Stimulated activated CD4-positive, alpha-beta T cell treated with anti-CD3 and anti-CD28 coated beads, TNF-alpha, amount 100 ng/mL, for 24 hours (primary cell): ENCODE measurements at places on chromosomes 4 and X.

DNA sequence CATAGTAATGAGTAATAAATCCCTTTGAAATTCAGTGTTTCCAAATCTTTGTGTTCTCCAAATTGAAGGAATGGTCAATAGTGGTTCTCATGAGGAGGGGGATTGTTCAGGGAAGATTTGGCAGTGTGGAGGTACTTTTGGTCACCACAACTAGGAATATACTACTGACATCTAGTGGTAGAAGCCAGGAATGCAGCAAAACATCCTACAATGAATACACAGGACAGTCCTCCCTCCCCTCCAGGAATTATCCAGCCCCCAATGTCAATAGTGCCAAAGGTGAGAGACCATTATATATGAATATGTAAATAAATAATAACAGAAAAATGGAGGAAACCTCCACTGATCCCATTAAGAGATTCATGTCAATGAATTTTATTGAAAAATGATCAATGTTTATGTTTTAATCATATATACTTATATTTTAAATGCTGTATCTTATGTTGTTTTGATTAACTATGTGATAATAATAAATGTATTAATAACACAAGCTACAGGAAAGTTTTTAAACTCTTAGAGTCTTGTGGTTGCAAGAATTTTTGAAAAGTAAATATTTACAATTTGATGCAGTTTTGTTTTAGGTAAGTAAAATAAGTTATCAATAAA lies 14.4 kb upstream of the FAM9A start:
- DNase-seq, result peak; percentile 4

- no peak for DNase-seq
Observed at GRCh38 chr4:77349796-77350195, 192.8 kb downstream of the CCNG2 start.

DNA sequence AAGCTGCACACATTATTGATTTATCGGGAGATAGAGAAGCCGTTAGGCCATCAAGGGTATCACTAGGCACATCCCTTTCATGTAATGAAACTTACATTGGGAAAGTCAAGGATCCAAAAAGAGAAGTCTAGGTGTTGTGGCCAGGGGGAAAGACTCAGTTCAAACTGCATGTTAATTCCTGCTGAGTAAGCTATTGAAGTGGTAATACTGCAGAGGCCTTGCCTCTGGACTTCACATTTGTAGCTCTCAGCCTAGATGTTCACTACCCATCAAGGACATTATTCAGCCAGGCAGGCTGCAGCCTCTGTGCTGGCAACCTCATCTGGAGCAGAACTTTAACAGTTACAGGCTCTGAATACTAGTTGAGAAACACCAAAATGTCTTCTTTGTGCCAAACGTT lies 2094.5 kb upstream of the AGA start:
- DNase-seq, result no peak

GRCh38 chrX:69107747-69108401 lies 57.4 kb downstream of the PJA1 start:
- no peak for DNase-seq

GRCh38 chr4:46124773-46125413 lies 1.0 kb upstream of the GABRG1 start:
- DNase-seq, result no peak

DNA sequence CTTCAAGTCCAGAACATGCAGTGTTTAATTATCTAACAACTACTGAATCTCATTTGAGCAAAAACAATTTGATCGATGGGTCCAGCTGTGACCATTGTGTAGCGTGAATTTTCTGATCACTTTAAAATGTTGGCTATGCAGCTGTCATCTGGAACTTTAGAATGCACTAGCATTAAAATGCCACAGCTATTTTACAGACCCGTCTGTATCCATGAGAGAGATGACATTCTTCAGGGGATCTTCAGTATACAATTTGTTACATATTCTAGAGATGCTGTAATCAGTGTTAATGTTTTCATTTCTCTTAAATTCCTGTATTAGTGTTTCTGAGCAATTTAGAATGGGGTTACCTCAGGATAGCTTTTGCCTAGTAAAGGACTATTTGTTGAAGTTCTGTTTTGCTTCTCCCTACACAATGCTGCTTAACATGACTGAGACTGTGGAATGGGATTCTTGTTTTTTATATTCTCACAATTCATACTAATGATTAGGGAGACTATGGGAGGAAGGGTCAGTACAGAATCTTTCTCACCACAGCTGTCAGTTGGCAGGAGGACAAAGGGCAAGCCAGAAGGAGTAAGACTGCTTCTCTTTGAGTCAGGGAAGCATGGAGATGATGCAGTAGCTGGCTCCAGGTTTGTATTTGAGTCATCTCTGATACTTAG lies 13.2 kb upstream of the CTSO start:
- DNase-seq, result no peak

- DNase-seq, result no peak
Observed at GRCh38 chrX:13126775-13127174, 82.4 kb upstream of the FAM9C start.

GRCh38 chr4:111849746-111850284 lies 295.4 kb upstream of the FAM241A start:
- DNase-seq, result no peak

DNA sequence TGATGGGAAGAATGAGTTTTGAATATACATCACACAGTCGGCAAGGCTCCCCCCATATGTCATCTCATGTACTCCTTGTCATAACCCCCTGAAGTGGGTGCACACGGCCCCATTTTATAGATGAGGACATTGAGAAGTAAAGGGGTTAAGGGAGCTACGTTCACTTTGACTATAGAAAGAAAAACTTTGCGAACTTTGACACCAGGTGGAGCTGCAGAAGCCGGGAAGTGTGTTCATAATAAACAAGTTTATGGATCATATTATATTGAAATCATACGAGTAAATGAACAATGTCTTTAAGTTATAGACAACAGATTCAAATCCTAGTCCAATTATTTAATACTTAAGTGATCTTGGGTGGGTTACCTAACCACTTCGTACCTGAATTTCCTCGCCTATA lies 203.8 kb upstream of the PITX2 start:
- no peak for DNase-seq

DNA sequence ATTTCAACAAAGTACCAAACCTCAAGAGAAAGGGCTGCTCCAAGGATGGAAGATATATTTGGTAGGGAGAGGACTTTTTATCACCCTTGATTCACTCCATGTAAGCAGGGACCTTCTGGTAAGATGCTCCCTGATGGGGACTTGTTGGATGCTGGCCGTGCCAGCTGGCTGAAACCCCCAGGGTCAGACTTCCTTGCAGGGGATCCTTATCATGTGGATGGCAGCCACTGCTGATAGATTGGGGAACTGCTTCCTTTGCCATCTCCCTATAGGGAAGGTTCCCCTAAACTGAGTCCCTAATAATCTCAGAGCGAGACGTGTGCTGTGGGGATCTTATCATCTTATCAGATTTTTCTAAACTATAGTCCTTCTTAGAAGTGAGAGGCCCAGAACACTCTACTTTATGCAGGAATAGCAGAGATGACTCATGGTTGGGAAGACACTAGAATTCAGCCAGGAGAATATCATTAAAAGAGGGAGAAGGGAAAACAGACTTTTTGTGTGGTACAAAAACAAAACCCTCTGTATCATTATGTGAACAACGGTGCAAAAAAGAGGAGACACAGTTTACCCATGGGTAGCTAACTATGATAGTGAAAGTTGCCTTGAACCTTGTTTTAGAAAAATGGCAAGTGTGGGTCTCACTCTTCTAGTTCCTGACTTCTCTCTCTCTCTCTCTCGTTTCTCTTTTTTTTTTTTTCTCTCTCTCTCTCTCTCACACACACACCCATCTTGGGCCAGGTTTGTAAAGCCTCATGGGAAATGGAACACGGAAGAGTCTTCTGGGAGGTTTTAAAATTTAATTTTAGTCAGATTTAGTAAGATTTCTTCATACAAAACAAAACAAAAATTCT lies 16.1 kb downstream of the RHOH start:
- DNase-seq, result no peak

DNA sequence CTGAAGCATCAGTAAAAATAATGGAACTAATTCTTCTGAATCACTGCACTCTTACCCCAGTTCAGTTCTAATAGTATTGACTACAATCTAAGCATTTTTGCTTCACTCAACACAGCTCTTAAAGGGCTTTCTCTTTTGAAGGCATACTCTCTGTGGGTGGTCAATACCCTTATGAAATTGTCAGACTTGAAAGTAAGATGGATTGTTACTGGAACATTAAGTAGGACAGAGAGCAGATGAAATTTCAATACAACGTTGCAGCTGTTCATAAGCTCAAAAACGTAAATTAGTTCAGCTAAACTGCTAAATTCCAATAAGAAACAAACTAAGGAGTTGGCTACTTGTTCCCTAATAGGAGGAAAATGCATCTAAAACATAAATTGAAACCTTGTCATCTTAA lies 352.3 kb upstream of the TENM3 start:
- no peak for DNase-seq

DNA sequence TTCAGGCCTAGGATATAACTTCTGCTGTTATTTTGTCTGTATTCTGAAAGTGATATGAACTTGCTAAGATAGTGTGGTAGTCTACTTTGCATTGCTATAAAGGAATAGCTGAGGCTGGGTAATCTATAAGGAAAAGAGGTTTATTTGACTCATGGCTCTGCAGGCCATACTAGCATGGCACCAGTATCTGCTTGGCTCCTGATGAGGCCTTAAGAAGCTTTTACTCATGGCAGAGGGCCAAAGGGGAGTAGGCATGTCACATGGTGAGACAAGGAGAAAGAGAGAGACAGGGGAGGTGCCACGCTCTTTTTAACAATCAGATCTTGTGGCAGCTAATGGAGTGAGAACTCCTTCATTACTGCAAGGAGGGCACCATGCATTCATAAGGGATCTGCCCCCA lies 247.3 kb downstream of the GPAT3 start:
- DNase-seq, result no peak

DNA sequence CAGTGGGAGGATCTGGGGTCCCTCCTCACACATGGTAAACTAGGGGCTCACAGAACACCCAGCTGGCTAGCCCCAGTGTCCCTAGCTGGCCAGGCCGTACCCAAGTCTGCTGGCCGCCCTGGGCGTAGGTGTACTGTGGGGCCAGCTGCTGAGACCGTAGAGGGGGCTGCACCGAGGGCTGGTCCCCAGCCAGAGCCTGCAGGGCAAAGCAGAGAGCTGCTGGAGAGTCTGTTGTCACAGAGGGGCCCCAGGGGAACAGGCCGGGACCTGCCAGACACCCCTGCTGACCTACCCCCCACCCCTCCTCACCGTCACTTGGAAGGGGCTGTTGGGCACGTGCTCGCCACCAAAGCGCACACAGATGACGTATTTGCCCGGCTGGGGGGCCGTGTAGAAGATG lies 19.9 kb downstream of the FLNA start:
- DNase-seq, result no peak

- DNase-seq, result no peak
Observed at GRCh38 chr4:88630756-88631155, 38.5 kb downstream of the HERC3 start.

DNA sequence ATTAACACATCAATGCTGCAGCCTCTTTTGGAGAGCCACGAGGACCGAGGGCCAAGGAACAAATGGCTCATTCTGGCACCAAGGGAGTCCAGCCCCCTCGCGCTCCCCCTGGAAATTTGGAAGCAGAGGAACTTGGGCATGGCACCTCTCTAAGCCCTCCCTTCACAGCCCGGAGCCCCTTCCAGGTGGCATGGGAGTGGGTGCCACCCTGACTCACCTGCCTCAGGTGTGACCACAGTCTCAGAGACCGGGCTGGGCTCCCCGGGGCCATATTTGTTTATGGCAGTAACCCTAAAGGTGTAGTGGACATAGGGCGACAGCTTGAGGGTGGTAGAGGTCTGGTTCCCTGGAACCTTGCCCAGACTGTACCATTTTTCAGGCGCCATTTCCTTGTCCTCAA lies 18.8 kb downstream of the L1CAM start:
- no peak for DNase-seq

DNA sequence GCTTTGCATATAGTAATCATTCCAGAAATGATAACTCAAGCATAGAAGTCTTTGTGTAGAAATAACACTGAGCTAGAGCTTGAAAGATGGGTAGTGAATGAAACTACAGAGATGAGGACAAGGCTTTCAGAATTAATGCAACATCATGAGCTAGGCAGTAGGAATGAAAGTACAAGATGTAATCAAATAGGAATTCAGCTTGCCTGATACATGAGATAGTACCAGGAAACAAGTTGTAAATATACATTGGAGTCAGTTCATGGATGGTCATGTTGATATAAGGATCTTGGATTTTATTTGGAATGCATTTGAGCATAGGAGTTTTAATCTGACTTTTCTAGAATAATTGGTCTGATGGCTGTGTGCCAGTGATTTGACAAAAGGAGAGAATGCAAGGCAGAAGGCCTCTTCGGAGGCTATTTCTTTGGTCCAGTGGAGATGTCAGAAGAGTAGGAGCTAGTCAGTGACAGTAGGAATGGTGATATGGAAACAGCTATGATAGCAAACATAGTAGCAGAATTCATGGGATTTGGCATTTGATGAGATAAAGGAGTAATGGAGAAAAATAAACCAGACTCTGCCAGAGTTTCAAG lies 206.4 kb upstream of the PACRGL start:
- DNase-seq, result no peak

DNA sequence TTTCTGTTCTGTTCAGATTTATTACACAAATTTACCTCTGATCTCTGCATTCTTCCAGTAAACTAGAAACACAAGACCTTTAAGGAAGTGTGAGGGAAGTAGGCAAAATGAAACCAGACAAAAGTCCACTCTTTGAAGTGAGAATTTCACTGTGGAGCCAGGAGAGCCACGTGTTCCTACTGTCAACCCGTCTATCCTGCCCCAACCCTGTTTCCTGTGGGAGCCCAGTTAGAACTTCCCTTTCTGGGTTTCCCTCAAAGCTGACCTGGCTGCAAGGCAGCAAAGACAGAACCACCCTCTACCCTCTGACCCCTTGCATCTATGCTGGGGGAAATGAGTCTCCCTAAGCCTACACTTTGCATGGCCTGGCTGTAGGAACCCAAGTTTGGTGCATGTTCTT lies 40.0 kb downstream of the TMEM144 start:
- DNase-seq, result no peak

- no peak for DNase-seq
Observed at GRCh38 chr4:144208074-144208473, 67.6 kb upstream of the GYPA start.

DNA sequence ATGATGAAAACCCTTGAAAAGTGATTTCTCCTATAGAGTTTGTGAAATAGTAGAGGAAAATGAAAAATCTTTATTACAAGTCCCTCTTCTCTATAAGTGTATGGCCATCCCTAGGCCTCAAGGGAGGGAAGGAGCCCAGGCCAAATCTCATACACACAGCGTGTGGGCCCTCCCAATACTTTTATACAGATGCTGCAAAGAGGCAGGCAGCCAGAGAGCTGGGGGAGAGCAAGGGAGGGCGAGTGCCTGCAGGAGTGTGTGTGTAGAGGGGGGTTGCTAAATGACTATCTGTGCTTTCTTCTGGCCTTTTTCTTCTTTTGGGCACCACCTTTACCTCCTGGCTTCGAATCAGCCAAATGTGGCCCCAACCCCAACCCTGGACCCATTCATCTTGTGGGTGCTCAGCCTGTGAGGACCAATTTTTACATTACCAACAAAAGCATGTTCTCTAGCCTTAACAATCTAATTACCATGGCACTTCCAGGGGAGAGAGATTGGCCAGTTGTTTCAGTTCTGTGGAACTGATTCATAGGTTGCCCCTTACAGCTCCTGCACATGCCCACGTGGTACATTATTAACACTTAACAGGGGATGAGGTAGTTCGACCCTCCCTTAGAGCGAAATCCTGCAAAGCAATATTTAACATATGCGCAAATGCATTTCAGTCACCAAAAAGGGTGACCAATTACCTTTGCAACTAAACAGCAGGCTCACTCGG lies 2.0 kb downstream of the GPC3 start:
- no peak for DNase-seq

GRCh38 chr4:173446416-173446815 lies 47.5 kb upstream of the SCRG1 start:
- no peak for DNase-seq
